ENCODE measurements at places on chromosomes 7 and 10.

DNA sequence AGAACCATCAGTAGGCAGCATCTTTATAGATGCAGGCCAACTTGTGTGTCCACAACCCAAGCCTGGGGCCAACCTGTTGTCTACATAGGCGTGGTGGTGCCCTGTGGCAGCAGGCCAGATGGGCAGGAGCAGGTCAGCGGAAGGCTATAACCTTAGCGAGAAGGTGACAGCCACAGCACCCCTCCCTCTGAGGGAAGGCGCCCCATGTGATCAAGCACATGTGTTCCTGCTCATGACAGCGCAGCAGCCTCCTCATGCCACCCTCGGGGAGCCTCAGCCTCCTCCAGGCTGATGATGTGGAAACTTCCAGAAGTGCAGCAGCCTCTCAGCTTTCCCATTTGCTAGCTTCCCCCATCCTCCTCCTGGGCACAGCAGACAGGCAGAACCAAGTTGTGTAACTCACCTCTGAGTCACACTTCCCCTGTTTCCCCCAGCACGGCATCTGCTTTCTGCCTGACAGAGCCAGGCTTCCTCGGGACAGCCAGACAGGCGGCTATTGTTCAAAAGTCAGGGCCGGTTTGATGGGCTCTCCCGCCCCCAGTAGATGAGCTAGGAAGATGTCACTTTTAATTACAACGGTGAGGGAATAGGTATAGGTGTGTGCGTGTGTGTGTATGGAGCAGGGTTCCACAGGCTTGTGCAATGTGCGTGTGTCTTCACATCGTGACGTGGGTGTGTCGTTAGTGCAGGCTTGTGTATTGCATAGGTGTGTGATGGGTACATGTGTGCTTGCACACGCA lies 312.0 kb upstream of the ZMIZ1 start:
- DNase-seq: no peak

DNA sequence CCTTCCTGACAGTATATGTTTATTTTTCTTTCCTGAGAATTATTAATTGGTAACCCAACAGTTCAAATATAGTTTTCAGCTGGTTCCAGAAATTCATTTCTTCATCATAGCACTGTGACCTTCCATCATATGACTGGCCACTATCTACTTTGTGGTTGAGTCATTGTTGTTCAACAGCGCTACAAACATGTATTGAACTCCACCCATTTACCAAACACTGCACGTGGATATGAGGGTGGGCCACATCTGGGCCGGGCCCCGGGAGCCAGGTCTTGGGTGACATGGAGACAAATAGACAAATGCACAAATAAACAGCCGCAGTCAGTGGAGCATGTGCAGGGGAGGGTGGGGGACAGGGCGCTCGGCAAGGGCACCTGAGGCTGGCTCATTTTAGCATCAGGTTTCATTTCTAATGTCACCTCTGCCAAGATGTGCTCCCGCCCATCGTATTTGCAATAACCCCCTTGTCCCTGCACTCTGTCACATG lies 24.0 kb upstream of the EEPD1 start:
- DNase-seq: no peak

DNA sequence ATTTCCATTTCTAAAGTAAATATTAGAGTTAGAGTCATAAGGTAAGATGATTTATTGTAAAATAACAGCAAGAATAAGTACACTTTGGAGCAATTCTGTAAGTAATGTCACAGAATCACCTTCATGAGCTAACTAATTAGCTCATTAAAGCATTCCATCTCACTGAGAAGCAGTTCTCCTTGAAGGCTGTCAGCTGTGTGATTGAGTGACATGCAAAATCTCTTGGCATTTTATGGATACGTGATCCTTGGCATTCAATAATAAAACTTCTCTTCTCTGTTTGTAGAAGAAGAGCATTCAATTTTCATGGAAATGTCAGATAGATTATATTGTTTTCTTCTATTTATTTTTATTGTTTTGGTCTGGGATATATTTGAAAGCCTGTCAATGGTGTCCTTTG lies 1389.3 kb downstream of the GATA3 start:
- DNase-seq: no peak

- no peak for DNase-seq
Measured at GRCh38 chr10:43885842-43886241, 237.2 kb upstream of the ZNF32 start.

DNA sequence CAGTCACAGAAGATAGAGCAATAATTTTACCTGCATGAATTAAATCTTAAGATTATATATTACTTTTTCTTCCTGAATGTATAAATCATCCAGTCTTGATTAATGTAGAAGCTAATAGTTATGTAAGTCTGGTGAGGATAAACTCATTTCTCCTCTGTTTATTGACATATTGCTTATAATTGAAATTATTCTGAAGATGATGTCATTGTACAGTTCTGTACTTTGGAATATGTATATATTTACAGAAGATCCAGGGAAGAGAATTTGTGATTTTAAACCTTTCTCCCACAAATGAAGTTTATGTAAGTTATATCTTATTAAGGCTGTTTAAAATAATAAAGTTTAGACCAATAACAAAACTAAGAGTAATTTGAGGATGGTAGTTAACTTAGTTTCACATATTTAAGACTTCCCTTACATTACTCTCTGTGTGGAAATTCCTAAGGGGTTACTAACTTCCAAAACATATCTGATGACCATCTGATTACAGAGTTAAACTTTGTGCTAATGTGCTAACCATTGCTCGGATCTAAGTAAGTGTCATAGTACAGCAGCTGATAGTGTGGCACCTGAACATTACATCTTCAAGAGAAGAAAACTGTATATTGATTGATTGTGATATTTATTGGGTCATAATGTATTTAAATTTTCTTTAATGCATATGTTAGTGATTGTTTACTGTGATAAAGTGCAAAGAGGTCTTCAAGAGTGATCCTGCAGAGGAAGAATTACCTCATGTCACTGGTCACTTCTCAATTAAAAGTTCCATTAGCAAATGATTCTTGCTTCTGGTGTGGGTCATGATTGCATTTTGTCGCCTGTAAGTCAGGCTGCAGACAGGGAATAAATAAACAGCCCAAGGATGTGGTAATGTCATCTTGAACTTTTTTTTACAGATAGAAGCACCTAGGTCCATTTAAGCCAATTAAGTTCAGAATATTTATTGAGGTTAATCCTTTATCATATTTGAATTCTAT lies 96.9 kb downstream of the UBE3C start:
- DNase-seq: no peak

DNA sequence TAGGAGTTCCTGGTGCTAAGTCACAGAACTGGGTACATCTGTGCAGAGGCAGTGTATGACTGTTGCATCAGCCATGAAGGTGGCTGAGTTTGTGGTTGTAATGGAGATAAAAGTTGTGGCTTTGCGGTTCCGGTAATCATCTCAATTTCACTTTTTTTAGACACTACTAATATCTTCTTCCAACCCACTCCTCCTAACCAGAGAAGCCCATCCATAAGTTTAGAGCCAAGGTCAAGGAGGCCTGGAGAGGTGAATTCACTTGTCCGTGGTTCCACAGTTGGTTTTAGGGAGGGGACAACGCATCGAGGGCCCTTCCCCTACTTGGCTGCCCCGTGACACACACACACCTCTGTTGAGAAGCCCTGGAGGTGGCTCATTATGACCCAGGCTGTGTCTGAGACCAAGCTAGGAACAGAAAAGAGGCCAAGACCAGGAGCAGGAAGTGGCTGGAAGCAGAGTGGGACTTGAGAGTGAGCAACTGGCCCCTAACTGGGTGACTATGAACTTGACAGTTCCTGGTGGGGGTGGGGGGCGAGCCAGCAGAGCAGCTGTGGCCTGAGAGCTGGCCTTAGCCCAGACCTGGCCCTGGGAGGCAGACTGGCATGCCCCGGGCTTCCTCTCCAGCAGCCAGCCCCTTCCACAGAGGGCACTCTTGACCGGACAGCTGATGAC lies 66.8 kb upstream of the COL13A1 start:
- DNase-seq: no peak

- DNase-seq: no peak
Measured at GRCh38 chr10:74072503-74072902, 74.6 kb downstream of the VCL start.

DNA sequence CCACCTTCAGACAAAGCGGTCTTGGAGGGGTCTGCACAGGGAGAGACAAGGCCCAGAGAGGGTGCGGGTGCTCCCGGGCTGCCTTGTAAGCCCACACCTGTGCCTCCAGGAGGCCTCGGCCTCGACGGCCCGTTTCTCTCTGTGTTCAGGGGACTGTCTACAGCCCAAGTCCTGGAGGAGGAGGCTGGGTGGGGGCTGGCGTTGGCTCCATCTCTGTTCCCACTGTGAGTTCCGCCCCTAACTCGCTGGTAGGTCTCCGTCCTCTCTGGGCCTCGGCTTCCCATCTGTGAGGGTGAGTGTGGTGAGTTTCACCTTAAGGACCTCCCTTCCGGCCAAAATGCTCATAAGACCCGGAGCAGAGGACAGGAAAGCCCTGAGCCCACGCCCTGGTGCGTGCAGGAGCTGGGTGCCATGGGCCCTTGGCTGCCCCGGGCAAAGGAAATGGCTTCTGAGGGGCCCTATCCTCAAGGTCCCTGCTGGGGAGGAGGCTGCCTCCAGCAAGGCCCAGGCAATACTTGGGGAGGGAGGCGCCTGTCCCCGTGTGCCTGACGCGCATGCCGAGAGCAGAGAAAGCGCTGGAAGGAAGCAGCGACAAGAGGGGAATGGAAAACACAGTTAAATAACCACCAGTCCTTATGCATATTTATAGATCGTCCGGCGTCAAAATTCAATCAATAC lies 276.8 kb downstream of the ELFN1 start:
- no peak for DNase-seq

- no peak for DNase-seq
Measured at GRCh38 chr10:29860166-29860565, 199.2 kb downstream of the JCAD start.

- no peak for DNase-seq
Measured at GRCh38 chr10:89915968-89916367, 214.6 kb downstream of the KIF20B start.

DNA sequence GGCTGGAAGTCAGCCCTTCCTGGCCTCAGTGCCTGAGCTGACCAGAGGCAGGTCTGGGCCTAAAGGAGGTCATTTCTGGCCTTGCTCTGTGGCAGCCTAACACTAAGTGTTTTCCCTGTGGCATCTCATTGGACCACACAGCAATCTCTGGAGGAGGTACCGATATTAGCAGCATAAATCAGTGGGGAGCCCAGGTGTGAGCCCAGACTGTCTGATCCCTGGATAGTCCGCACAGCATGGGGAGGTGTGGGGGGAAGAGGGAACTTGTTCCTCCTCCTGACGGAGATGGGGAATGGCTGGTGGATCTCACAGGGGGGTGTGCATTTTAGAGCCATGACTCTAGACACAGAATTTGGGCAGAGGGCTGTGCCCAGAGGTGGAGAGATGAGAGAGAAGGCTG lies 11.0 kb upstream of the PPIF start:
- no peak for DNase-seq

- no peak for DNase-seq
Measured at GRCh38 chr7:20240080-20240926, 23.1 kb upstream of the MACC1 start.

- DNase-seq: no peak
Measured at GRCh38 chr7:108326938-108327337, 129.3 kb downstream of the NRCAM start.

- DNase-seq: no peak
Measured at GRCh38 chr10:132408823-132409666, 12.0 kb downstream of the PWWP2B start.

- no peak for DNase-seq
Measured at GRCh38 chr10:102422545-102423129, 2.0 kb downstream of the FBXL15 start.

- no peak for DNase-seq
Measured at GRCh38 chr10:102670871-102671434, 26.7 kb downstream of the TRIM8 start.

DNA sequence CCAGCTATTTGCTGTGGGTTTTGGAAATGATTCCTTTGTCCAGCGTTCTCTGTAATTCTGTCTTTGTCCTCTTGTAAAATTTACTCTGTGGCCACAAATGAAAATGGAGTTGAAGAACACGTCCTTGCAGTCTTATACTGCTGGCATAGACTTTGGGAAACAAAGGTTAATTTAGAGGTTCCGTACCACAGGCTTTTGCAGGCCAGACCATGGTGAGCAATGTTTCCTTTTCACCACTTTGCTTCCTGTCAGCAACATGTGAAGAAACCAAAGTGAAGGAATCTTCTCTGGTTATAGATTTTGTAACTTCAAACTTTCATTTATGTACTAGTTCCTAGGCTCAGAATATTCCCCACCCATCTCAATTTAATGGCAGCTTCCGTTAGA lies 488.5 kb downstream of the MDFIC start:
- no peak for DNase-seq

DNA sequence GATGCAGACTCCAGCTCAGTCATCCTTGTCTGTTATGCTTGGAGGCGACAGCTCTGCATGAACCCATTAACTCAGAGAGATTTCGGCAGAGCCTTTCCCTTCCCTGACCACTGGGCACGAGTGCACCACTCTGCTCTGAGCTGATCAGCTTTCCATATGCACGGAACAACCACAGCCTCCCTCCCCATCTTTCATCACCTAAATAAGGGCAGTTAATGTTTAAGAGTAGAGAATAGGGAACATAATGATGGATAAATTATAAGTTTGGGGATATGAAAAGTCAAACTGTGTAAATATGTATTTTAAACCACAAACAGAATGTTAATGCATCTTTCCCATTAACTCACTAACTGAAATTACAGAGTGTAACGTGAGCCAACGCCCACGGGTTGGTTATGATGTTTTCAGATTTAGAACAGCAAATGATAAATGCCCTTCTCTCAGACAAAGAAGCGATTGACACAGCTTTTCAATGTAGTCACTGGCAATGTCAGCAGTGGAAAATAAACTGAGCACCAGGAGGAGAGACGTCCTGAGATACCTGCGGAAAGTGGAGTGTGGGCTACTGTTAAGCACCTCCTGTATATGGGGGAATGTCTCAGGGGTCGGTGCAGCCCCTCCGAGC lies 658.2 kb downstream of the LRMDA start:
- DNase-seq: no peak

- peak; percentile 35 for DNase-seq
Measured at GRCh38 chr7:102866535-102867215, 46.1 kb upstream of the LRRC17 start.

DNA sequence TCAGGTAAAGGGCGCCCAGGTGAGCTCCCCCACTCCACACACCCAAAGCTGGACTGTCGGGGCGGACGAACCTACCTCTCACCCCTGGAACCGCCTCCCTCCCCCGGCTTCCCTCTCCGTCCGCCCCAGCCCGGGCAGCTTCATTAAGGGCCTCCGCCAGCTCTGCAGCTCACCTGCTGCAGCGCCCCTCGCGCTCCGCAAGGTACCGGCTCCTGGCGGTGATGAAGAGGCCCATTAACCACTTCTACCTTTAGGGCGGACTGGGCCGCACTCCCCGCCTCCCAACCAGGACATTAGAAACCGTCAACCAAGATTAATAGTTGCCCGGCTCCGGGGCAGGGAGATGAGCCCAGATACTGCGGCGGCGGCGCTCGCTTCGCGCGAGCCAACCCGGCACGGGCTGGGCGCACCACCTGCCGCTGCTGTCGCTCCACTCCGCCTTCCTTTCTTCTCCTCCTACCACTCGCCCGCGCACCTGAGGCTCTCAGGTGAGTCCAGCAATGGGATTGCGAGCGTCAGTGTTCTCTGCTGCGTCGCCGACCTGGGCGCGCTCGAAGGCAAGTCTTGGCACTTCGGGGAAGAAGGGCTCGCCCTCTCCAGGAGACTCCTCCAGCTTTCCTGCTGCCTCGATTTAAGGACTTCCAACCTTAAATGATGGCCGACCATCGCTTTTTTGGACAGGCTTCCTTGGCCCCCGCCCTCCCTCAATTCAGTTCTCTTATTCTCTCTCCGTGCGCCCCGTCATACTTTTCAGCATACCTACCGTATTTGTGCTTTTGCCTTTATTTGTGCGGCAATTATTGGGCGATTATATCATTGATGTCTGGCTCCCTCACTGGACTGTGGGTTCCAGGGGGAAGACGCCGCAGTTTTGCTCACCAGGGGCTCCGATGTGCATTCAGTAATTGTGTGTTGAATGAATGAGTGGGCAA lies 13.6 kb upstream of the KAZALD1 start:
- DNase-seq: no peak

Measured in right lung (tissue), 10 donors.